ENCODE measurements at places on chromosomes 12 and 14.

- no peak for DNase-seq
Observed at GRCh38 chr12:116113398-116114130, 163.9 kb downstream of the MED13L start.

DNA sequence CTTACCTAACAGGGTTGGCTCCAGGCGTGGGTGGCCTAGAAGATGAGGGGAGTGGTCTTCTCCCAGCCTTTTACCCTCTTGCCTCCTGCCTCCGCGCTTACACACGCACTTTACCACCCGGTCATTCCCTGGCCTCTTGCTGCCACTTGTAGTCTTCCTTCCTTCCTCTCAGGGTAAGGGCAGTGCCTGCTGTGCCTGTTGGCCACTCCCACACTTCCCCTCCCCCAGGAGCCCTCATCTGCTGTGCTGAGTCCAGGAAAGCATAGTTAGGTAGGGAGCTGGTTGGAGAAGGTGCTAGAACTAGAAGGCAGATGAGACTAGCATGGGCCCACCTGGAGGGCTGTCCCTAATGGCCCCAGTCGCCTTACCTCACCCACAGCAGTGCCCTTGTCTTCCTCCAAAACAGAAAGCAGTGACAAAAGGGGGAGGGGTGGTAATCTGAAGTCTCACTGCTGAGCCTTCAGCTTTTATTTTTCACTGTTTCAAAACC lies 54.3 kb upstream of the SRSF5 start:
- DNase-seq: no peak

DNA sequence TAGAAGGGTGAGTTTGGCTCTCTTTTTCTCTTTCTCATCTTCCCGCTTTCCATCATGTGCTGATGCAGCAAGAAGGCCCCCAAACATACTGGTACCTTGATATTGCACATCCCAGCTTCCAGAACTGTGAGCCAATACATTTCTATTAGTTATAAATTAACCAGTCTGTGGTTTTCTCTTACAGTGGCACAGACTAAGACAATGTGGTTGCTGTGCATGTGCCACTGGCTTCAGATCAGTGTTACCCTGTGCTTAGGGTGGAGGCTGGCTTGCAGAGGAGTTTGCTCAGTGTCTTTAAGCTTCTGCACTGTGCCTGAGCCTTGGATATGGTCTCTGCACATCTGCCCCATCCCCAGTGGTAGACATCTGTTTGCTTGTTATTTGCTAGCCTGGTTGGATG lies 5.5 kb downstream of the IFI27L2 start:
- no peak for DNase-seq

GRCh38 chr12:132610866-132611602 lies 652 bp upstream of the LRCOL1 start:
- no peak for DNase-seq

DNA sequence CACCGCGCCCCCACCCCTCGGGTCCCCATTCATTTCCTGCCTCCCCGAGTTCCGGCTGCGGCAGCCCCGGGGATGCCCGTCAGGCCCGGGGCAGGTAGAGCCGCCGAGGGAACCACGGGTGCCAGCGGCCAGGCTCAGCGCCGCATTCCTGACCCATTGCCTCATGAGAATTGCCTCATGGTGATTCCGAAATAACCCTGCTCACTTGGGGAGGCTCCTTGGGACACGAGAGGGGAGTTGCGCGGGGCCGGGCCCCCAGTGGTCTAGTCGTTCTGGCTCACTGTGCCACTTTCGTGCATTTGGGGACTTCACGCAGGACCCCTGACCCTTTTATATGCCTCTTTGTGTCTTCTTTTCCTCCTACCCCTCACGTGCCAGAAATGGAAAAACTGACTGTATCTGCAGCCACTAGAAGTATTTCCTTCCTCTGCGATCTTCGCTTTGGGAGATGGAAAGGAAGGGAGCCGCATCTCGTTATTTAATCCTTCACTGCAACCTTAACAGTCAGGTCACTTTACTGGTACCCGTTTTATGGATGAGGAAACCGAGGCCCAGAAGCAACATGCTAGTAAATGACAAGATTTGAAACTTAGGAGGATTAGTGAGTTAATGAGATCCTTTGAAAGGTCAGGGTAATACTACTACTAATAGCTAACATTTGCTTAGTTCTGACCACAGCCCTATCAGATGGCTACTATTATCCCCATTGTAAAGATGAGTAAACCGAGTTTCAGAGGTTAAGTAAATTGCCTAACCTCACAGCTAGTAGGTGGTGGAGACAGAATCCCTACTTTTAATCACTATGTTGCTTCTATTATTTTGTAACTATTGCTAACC lies 768 bp downstream of the PTPN11 start:
- peak; percentile 82 for DNase-seq

DNA sequence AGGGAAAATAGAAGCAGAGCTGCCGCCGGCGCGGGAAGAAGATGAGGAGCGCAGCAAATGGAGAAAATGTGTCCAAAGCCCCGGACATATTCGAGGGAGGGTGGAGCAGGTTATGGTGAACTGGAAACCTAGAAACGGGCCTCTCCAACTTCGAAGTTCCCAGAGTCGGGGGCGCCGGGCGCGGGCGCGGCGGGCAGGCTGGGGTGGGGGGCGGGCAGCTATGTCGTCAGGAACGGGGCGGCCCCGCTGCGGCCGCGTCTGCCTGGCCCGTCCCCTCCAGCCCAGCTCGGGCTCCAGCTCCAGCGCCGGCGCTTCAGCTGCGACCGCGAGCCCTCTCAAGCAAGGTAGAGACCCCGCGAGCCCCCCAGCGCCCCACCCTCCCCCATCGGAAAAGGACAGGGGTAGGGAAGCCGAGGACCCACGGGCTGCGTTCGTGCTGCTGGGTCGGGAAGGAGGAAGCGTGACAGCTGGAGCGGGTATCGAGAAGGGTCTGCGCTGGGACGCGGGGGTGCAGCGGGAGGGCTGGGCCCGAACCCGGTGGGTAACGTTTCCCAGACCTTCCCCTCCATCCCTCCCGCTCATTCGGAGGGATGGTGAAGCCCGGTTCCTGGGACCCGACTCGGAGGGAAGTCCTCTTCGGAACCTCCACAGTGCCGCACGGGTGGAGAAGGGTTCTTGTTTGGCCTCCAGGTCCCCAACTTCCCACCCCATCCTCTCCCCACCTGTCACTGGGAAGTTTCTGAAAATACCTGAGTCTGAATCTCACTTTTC lies 1.0 kb downstream of the DGKA start:
- DNase-seq: peak; percentile 29

DNA sequence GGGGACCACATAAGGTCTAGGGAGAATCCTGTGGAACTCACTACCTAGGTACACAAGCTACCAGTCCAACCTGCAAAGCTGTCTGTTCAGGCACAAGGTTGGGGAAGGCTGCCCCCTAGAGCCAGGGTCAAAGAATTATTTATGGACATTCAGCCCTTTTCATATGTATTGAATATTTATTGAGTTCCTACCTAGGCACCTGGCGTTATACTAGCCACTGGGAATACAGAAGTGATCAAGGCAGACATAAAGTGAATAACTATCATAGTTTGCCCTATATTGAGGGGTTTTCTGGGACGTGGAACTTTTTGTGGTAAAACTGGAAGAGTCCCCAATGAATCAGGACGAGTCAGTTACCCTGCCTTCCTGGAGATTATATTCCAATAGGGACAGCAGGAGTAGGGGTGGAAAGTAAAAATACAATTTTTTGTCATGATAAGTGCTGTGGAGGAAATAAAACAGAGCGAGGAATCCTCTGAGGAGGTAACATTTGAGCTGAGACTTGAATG lies 5.8 kb upstream of the SLC48A1 start:
- peak; percentile 19 for DNase-seq

GRCh38 chr14:58199726-58200479 lies at the start of gene ACTR10:
TSS of gene ACTR10 (plus strand) at chr14:58200149. CDS start at chr14:58200218, 69 bp downstream.
- DNase-seq: peak; percentile 56

DNA sequence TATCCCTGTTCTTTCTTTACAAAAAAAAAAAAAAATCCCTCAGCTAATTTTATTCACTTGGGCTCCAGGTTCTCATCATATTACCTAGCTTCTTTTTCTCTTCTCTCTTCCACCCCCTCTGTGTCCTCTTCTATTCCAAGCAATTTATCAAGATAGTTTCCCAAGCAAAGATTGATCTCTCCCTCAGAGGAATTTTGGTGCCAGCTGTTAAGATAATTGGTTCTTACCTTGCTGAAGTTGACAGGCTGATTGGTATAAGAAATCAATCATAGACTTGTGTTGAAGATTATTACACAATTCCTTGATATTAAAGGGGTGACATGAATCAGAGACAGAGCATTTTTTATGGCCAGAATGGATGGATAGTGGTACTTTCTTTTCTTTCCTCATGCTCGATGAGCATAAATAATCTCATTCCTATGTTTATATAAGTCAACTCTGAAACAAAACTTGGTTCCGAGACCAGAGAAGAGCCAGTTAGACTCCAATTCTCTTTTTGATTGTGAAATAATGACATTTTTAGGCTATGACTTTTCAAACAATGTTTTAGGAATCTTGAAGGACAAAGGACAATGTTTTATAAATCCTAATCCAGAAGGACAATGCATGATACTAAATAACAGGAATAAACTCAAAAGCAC lies 264.1 kb upstream of the PRKD1 start:
- peak; percentile 47 for DNase-seq

GRCh38 chr14:67221248-67221981 lies 19.8 kb upstream of the PALS1 start:
- DNase-seq: peak; percentile 80

GRCh38 chr12:58584880-58585279 lies 335.4 kb downstream of the LRIG3 start:
- DNase-seq: peak; percentile 37

DNA sequence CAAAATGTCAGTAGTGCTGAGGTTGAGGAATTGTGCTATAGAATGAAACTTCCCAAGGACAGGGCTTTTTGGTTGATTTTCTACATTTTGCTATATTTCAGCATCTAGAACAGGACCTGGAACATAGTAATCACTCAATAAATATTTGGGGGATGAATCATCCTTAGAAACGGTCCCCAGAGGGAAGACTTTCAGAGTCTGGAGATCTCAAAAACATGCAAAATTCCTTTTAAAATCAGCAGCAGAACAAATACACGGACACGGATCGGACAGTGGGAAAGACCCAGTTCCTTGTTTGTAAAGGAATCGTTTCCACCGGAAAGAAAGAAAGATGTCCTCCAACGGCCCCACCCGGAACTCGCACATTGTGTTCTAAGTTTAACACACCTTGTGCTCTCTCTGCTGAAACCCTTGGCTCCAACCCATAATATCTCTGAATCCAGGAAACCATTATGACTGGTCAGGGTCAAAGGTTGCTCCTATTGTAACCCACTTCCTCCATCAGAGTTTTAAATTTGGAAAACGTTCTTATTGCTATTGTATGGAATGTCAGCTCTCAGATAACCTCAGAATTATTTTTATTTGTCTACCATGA lies 617.2 kb downstream of the MED13L start:
- no peak for DNase-seq

DNA sequence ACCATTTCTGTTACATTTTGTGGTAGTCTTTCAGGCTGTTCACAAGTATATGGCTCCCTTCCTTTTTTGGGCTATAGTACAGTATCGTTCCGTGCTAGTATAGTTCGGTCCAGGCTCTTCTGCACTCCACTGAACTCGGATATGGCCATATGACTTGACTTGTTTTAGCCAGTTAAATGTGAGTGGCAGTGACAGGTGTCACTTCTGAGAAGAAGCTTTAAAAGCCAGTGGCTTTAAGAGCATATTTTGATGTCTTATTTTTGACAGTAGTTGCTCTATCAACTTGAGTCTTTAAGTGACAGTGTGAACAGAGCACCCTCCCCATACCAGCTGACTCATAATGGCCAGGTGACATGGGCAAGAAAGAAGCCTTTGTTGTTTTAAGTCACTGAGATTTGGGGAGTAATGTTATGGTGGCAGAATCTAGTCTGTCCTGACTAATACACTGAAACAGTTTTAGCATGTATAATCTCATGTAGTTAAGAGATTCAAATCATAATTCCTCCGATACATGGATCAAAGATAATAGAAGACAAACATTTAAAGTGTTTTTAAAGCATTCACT lies 64.6 kb downstream of the ANO4 start:
- DNase-seq: no peak

DNA sequence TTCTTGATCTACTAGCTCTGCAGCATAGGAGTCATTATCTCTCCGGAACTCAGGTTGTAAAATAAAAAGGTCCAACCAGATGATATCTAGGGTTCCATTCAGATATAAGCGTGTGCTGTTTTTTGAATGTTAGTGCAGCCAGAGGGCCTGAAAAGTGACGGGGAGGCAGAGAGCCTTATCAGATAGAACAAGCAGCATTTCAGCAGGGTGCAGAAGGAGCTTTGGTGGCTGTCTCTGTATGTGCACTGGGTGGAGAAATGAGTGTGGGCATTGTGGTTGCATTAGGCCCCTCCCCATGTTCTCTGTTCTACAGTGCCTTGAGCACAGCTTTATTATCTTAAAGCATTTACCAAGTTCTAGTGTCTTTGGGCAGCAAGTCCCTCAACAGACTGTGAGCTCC lies 275.1 kb downstream of the NRXN3 start:
- no peak for DNase-seq

- no peak for DNase-seq
Observed at GRCh38 chr12:24833513-24833912, 115.4 kb downstream of the BCAT1 start.

DNA sequence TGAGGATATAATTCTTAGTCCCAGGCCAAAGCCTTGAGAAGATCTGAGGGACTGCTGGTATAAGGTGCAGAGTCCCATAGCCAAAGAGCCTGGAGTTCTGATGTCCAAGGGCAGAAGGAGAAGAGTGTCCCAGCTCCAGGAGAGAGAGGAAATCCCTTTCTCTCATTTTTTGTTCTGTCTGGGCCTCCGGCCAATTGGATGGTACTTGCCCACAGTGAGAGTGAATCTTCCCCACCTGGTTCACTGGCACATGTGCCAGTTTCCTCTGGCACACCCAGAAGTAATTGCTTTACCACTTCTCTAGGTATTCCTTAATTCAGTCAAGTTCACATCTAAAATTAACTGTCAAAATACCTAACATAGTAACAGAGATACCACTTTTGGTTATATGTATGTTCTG lies 15.3 kb downstream of the ARID4A start:
- no peak for DNase-seq

DNA sequence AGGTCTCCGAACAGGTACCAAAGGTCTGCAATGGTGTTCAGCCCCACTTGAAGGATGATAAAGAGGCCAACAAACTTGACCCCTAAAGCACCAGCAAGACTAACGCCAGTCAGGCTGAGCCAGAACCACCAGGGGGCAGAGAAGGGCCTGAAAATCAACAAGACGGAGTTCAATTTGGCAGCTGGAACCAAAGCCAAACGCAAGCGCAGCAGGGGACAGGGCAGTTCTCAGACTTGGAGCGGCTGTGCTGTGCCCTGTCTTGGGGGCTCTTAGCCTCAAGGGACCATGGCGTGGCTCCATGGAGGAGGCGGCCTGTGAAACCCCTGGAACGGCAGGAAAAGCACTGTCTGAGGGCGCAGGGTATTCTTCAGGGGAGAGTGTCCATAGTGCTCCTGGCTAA lies 19.6 kb downstream of the POMT2 start:
- DNase-seq: peak; percentile 85
